ENCODE measurements at places on chromosomes 1 and 21.
A peak's percentile ranks its signal among the peaks of the same experiment; 100 is the strongest.

- peak; percentile 19 for DNase-seq
These were observed 581 bp downstream of the ETV3 start for GRCh38 chr1:157137408-157138219.

- DNase-seq, result no peak
These were observed 7.3 kb downstream of the CD244 start for GRCh38 chr1:160855181-160855981.

DNA sequence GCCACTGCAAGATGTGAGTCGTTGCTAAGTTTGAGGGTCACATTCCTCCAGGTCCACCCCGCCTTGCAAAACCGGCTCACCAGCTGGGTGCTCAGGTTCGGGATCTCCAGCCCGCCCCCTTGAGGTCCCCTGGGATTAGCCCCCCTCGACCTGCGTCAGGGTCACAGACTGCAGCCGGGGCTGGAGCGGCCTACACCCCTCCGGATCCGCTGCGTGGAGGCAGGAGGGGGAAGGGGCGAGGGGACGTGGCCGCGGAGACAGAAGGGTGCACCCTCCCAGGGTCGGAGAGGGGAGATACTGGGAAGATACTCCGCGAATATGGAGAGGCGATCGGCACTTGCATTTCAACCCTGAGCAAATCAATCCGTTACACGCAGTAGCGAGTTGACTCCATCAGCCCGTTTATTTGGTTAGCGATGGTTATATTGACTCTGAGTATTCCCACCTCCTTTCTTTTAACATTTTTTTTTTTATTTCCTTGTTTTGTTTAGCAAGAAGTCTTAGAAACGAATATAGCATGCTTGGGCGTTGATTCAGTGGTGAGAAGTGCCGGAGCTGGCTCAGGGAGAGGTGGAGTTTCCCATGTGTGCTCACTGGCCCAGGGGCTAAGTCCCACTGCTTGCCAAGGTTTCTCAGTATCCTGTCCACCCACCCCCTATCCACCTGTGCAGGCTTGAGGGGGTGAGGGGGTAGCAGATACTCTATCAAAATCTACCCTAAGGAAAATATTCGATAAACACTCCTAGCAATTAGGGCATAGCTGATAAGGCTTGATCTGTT lies 997 bp downstream of the IFNAR2 start:
- peak; percentile 65 for DNase-seq

DNA sequence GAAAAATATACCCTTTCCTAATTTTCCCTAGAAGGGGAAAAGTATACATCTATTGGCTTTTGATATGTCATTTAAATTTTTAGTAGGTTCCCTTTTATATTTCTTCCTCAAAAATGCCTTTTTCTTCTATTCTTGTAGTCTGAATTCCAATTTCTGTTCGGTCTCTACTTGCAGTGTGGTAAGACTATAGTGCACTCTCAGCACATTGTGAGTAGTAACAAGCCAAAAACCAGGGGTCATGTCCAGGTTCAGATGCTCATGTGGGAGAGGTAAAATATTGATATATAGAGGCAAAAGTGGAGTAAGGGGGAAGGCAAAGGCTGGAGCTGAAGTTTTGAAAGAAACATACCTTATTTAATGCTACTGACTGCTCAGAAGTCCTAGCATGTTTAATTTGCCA lies 4.0 kb upstream of the FCGR2A start:
- DNase-seq, result no peak

- peak; percentile 56 for DNase-seq
These were observed 6.6 kb upstream of the ZNF669 start for GRCh38 chr1:247110627-247111258.

DNA sequence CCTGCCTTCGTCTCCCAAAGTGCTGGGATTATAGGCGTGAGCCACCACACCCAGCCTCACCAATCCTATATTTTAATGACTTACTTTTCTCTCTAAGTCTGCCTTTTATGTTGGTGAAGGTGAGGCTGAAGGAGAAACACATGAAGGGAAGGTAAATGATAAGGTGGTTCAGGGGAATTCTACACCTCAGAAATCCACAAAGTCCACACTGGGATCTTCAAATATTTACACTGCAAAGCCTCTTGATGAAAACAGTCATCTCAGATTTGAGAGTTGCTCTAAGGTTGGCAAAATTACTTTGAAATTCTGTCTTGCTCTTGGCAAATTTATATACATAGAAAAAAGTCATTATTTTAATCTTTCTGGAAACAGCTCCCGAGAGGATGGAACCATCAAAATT lies 42.0 kb upstream of the CACHD1 start:
- no peak for DNase-seq

DNA sequence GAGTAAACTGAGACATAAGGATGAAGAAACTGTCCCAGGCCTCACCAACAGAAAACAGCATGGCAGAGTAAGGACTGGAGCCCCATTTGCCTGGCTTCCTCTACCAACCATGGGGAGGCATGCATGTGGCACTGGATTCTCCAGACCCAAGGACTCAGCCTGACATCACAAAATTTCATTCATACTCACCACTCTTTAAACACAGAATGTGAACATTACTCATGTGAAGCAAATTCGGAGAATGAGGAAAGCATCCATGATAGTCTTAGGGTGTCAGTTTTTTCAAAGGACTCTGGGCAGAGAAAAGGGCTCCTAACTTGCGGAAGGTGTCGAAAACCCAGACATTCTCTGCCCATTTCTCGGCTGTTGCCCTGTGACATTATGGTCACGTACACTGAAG lies 83.9 kb downstream of the PCNX2 start:
- DNase-seq, result no peak

GRCh38 chr1:93438716-93439115 lies 9.2 kb upstream of the FNBP1L start:
- no peak for DNase-seq

DNA sequence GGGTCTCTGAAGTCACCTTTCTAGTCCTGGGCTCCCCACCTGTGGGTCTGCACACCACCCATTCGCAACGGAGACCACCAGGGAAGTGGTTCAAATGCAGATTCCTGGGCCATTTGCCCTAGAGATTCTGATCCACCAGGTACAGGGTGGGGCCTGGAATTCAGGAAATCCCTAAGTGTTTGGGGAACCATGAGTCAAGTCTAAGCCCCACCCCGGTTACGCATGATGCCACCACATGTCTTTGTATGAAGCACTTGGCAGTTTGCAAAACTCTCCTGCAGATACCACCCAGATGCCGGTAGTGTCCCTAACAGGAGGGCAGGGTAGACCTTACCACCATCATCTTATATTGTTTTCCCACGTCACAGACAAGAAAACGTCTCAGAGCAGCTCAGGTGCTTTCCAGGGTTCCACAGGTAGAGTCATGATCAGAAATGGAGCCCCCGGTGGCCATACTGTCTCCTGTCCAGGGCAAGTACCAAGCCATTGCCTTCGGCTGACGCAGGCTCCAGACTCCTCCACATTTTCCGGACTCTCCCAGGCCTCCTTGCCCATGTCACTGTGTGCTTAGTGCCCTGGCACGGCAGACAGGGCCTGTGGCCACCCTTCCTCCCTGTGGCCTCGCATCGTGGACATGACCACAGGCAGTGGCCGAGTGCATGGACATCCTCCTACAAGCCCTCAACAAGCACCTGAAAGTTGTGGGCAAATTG lies 89.2 kb upstream of the TMEM51 start:
- no peak for DNase-seq

GRCh38 chr1:108016451-108016920 lies 51.5 kb upstream of the VAV3 start:
- DNase-seq, result peak; percentile 97

GRCh38 chr1:221845650-221846371 lies 103.9 kb upstream of the DUSP10 start:
- DNase-seq, result no peak

DNA sequence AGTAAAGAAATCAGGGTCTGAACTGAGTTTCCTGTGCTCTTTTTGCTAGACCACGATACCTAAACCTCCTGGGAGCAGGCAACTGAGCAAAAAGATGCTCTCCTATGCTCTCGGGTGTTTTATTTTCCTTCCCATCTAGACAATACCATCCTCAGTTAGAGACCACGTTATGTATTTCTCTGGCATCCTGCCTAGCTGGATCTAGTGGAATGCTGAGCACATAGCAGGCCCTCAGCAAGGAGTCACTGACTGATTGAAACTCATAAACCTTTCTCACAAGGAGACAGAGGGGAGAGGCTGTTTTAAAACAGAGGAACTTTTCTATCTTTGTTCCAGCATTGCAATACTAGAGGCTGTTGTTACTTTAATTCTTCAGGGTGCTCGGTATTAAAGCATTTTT lies 168.0 kb downstream of the CYYR1 start:
- DNase-seq, result no peak

DNA sequence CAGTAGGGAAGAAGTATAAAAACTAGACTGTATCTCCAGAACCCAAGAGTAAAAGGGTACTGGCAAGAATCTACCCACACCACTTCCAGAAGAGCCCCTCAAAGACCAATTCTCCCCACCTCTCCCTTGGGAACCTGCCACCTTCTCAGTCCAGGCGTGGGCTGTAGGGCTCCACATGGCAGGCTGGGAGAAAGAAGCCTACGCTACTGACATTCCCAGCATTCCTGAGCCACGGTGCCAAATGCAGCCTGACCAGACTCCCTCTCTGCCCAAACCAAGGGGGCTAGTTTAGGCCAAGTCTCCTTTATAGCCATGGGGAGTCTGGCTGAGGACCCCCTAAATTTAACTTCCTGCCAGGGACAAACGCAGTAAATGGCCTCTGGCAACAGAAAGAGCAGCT lies 2.0 kb downstream of the UBE2Q1 start:
- DNase-seq, result no peak

- peak; percentile 4 for DNase-seq
These were observed 206.0 kb downstream of the CENPF start for GRCh38 chr1:214808845-214809460.

DNA sequence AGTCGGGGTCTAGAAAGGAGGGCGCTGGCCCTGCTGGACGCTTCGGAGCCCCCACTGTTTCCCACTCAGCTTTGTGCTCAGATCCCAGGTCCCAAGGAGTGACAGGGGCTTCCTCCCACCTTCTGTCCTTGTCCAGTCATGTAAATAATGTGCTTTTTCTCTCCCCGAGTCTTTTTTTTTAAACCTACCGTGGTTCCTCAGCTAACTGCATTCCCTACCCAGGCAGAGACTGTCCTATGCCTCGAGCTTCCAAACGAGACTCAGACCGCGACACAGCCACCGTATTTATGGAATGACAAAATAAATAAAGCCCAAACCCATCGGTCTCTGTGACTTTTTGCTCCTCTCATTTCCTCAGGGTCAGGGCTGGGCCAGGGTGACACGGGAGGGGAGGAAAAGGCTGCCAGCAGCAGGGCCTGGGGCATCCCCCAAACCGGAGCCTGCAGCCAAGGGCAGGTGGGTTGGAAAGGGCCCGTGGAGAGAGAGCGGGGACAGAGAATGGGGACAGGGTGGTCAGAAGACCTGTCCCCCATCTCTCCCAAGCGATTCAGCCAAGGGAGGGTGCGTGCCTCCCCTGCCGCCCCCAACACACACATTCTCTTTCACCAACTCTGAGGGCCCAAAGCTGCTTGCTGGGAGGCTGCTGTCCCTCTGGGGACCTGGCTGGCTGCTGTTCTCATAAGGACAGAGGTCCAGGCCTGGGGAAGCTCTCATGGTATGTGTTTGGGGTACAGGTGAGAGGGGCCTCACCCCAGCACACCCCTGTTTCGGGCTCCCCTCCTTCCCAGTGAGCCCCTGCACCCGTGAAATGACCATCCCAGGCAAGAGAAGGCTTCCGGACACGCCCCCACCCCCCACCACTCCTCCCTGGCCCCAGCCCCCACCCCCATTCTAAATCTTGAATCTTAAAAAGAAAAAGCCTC lies 55.4 kb downstream of the KCNAB2 start:
- no peak for DNase-seq

DNA sequence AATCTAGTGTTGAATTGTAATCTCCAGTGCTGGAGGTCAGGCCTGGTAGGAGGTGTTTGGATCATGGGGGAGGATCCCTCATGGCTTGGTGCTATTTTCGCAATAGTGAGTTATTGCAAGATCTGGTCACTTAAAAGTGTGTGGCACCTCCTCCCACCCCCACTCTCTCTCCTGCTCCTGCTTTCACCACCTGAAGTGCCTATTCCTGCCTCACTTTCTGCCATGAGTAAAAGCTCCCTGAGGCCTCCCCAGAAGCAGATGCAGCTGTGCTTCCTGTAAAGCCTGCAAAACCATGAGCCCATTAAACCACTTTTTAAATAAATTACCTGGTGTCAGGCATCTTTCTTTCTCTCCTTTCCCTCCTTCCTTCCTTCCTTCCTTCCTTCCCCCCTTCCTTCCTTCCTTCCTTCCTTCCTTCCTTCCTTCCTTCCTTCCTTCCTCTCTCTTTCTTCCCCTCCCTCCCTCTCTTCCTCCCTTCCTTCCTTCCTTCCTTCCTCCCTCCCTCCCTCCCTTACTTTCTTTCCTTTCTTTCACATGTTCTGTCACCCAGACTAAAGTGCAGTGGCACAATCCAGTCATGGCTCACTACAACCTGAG lies 172.4 kb downstream of the C1orf21 start:
- DNase-seq, result no peak

DNA sequence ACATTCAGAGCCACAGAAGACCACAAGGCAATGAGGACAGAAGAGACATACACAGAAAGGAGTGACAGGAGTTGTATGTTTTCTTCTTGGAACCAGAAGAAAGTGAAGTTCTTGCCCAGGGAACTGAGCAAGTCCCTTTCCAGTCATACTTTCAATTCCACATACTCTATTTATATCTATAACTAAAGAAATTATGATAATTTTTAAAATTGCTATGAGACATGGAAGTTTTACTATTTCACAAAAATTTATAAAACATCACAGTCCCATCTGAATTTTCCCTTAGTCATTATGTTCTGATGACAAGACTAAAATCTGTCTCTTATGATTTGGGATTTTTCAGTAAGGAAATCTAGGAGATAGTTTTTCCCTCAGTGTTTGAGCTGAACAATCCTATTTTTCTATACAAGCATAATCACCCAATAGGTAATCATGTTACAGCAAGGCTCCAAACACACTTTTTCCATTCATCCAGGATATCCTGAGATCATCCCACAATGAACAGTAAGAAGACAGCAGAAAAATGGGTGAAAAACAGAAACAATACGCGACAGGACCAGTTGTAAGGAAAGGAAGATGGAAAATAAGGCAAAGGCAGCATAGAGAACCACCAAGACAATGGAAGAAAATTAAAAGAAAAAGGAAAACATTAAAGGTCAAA lies 154.6 kb downstream of the VAV3 start:
- DNase-seq, result no peak

DNA sequence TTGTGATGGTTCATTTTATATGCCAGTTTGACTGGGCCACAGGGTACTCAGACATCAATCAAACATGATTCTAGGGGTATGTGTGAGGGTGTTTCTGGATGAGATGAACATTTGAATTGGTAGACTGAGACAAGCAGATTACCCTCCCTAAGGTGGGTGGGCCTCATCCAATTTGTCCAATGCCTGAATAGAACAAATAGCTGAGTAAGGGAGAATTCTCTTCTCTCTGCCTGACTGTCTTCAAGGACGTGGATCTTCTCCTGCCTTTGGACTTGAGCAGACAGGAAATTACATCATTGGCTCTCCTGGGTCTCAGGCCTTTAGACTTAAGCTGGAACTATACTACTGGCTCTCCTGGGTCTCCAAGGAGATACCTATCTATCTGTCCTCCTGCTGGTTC lies 64.4 kb downstream of the SUSD4 start:
- DNase-seq, result no peak

DNA sequence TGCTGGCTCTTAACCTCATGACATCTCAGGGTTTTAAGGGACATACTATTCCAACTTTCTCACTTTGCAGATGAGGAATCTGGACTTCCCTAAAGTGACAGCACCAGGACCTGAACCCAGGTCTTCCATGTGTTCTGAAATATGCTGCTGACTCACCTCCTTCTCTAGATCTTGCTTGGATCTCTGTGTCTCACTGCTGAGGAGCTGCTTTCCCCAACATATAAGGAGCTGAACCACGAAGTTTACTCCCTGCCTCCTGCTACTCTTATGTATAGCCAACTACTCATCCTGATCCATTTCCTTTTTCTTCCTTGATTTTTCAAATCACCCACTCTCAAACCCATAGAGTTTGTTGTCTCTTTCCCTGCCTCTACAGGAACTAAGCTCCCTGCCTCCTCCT lies 38.2 kb downstream of the ALG14 start:
- DNase-seq, result no peak
